Right kidney (tissue), 9 donors: ENCODE measurements at places on chromosomes 5 and 9.

GRCh38 chr5:66340786-66341185, 196.7 kb downstream of the SREK1 start:
- no peak for DNase-seq

- DNase-seq, result no peak
These were observed 179.6 kb upstream of the PITX1 start for GRCh38 chr5:135213466-135214239.

DNA sequence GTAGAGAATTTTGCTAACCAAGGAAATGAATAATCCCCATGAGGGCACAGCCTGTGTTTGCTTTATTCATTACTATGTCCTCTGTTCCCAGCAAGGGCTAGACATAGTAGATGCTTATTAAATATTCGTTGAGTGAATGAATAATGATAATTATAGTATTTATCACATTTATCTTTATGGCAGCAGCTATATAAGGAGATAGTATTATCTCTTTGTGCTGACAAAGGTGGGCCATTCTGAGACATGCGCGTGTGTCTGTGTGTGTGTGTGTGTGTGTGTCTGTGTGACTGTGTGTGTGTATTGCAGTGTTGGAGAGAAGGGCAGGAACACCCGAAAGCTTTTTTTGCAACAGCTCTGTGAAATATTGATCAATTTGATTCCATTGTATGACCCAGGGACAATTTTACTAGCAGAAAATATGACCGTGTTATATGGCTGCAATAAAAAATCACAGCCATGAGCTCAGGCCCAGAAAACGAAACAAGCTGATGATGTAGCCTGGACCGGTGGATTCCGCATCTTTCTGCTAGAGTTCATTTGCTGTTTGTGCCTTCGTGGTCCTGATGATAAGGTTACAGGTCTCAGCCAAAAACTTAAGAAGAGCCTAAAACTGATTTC, 39.8 kb downstream of the ZNF618 start:
- no peak for DNase-seq

DNA sequence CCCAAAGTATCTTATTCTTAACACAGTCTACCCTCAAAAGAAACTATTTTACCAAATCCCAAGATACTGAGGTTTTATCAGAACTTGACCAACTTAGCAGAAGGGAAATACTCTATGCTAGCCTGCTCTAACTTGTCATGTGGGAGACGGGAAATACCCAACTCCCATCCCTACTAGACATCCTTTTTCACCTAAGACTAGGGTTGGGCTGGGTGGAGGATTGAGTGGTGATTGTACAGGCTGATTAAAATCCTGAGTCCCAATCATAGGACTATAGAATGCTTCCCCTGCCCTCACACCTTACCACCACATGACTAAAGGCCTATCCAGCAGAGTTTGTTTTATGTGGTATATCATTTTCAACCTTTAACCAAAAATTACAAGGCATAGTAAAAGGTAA, 786.5 kb downstream of the TAF11L14 start:
- DNase-seq, result no peak

GRCh38 chr9:112880650-112881049, 10.0 kb downstream of the SLC46A2 start:
- DNase-seq, result no peak

GRCh38 chr5:177501874-177502678, 4.7 kb upstream of the PDLIM7 start:
- no peak for DNase-seq
